ENCODE measurements at places on chromosomes 4 and X. TPM values are rescaled to one million over a fixed set of nuclear protein-coding genes. Genes with fewer than 3 reads are reported as not detected.

Gene HMGN5
- total RNA-seq = 5.5 TPM

Gene SYNPO2
- 264 TPM for total RNA-seq

Gene GPR173
- 2.3 TPM for total RNA-seq

Gene SRPX2
- total RNA-seq = 60.7 TPM

DNA sequence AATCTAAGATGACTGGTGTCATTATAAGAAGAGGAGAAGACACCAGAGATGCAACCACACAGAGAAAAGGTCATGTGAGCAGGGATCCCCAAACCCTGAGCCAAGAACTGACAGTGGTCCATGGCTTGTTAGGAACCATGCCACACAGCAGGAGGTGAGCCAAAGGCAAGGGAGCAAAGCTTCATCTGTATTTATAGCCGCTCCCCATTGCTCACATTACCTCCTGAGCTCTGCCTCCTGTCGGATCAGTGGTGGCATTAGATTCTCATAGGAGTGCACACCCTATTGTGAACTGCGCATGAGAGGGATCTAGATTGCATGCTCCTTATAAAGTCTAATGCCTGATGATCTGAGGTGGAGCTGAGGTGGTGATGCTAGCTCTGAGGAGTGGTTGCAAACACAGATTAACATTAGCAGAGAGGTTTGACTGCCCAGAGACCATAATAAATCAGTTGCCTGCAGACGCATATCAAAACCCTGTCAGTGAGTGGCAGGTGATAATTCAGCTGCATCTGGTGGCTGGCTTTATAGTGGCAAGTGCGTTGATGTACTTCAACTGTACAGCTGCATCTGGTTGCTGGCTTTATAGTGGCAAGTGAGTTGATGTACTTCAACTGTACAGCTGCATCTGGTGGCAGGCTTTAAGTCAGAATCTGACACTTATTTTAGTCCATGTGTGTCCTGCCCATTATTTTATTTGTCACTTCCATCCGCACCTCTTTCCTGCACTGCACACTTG lies 19.8 kb upstream of the CXCL2 start:
- no peaks in the 10 kb centered on the region for H3K36me3 ChIP-seq
- no peak for DNase-seq
- H3K4me3 ChIP-seq = no peak overlapping the region
- H3K4me1 ChIP-seq = peaks cover 42% of the 10 kb centered on the region
- H3K27ac ChIP-seq = no peak overlapping the region
- H3K27me3 ChIP-seq = no peaks in the 10 kb centered on the region

- H3K27ac ChIP-seq = no peak overlapping the region
- no peak overlapping the region for H3K4me3 ChIP-seq
- no peaks in the 10 kb centered on the region for H3K27me3 ChIP-seq
- no peaks in the 10 kb centered on the region for H3K36me3 ChIP-seq
Measured at GRCh38 chr4:99998062-99998867, 48.2 kb upstream of the H2AZ1 start.

Data from thoracic aorta (tissue), 2 donors.